ENCODE measurements at places on chromosomes 5 and 9. TPM values are rescaled to one million over a fixed set of nuclear protein-coding genes. Genes with fewer than 3 reads are reported as not detected.
A peak's percentile ranks its signal among the peaks of the same experiment; 100 is the strongest.

The ZER1 gene
- 20.0 TPM for total RNA-seq

The PLCXD3 gene
- 2.4 TPM for total RNA-seq

The PKD2L2 gene
- 0.08 TPM for total RNA-seq

The IFNE gene
- not detected for total RNA-seq

The IFNA21 gene
- total RNA-seq, result not detected

The FOXD4L6 gene
- total RNA-seq, result not detected

The BRINP1 gene
- 0.33 TPM for total RNA-seq

DNA sequence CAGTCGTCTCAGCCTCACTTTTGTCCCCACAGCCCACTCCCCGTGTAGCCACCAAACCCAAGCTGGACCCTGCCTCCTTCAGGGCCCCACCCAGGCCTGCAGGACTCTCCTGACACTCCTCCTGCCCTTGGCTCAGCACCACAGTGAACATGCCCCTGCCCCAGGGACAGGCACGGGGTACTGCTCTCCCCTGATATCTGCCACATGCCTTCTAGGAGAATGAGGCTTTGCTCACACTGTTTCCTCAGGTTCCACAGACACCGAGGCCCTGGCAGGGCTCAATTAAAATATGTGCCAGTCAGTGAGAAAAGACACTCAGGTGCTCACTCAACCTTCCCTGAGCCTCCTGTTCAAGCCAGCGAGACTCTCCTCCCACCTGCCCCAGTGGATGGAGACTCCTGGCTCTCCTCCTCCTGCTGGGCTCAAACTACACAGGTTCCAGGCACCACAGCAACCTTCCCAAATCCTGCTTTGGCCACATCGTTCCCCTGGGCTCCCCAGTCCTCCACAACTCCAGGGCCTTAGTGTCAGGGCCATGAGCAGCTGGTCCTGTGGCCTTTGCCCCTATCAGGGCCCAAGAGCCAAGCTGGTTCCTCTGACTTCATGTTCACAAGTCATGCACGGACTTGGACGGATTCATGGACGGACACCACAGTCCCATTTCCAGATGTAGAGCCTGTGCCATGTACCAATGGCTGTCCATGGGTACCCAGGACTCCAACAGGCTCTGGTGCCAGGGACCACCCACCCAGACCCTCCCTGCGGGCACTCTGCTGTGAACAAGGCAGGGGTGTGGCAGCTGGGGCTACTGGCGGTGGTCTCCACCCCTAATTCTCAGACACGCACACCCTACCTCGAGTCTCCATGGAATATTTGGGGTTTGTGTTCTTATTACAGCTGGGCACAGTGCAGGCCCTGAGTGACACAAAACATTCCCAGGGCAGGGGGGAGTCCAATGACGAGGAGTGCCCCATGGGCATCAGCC is 36.6 kb downstream of the BICD2 start:
- DNase-seq, result peak; percentile 30

DNA sequence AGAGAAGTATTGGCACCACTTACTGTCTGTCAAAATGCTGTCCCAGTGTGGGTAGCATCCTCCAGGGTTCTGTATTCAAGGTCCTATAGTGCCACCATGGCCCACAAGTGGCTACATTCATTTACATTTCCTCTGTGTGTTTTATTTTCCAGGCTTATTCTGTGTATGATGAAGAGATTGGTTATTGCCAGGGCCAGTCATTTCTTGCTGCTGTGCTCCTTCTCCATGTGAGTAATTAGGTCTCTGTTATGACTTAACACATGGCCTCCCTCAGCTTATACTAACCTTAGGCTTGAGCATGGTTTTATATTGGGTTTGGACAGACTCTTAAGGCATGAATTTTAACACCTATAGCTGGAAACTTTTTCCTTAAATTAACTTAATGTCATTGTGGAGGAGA is 36.7 kb downstream of the GPR21 start:
- DNase-seq, result no peak

- no peak for DNase-seq
Measured at GRCh38 chr9:27447031-27447683, 76.9 kb upstream of the IFNK start.

DNA sequence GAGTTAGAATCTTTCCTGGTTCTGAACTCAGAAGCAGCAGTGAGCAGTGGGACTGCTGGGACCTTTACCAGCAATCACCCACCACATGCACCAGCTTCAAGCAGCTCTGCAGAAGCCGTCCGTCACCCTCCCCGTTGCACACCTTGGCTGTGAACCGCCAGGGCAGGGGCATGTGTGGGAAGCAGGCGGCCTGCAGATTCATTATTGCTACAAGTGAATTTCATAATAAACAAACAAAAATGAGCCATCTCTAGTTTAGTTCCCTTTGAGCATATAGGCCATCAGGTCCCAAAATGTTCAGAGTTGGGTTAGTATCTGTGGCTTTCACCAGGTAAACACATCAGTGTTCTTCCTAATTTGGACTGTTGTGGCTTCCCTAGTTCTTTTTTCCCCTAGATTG is 17.5 kb downstream of the PALM2AKAP2 start:
- DNase-seq, result no peak

GRCh38 chr5:53010814-53011213 is 21.7 kb downstream of the ITGA2 start:
- DNase-seq, result no peak

DNA sequence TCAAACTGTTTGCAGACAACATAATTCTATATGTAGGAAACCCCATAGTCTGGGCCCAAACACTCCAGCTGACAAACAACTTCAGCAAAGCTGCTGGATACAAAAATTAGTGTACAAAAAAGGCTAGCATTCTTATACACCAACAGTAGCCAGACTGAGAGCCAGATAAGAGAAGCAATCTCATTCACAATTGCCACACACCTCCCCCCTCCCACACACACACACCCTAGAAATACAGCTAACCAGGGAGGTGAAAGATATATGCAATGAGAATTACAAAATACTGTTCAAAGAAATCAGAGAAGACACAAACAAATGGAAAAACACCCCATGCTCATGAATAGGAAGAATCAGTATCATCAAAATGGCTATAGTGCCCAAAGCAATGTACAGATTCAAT is 9.0 kb downstream of the MTREX start:
- DNase-seq, result no peak

- DNase-seq, result no peak
Measured at GRCh38 chr9:117046666-117047327, 359.7 kb downstream of the TRIM32 start.

- DNase-seq, result no peak
Measured at GRCh38 chr9:85984457-85984856, 43.5 kb downstream of the NAA35 start.

DNA sequence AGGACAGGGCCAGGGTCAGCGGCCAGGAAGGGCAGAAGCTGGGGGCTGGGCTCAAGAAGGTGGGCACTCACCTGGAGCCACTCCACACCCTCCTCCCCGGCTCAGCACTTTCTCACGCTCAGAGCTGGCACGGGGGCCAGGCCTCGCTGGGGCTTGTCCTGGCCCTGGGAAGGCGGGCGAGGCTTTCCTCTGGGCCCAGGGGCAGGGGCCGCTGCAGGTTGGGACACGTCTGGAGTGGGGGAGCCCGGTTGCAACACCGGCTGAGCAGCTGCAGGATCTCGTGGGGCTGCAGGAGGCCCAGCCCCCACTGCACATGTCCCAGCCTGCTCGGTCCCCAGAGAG is 38.9 kb upstream of the EGFL7 start:
- no peak for DNase-seq
